Activated T-helper 9 cell treated with anti-CD3 and anti-CD28 coated beads, Interleukin-2, amount 50 U/mL, for 16 hours (primary cell): ENCODE measurements at places on chromosomes 6 and 20.

- no peak for DNase-seq
These were observed at the start of the genes DUSP15 and TTLL9 for GRCh38 chr20:31869942-31870725. TSS of gene DUSP15 (minus strand) at chr20:31870527. CDS start at chr20:31870337, 190 bp downstream. TSS of gene TTLL9 (plus strand) at chr20:31870634. CDS start at chr20:31871127, 493 bp downstream.

GRCh38 chr6:7725412-7725811, 487 bp upstream of the BMP6 start:
- no peak for DNase-seq

- no peak for DNase-seq
These were observed 155.1 kb downstream of the CDC5L start for GRCh38 chr6:44542401-44543116.

GRCh38 chr6:122789182-122790027, at the start of gene SMPDL3A:
TSS of gene SMPDL3A (plus strand) at chr6:122789258. CDS start at chr6:122789347, 89 bp downstream.
- DNase-seq, result no peak

GRCh38 chr20:23536328-23536974, 31.8 kb downstream of the CST9L start:
- DNase-seq, result no peak

- no peak for DNase-seq
These were observed 9.3 kb downstream of the SH3BGRL2 start for GRCh38 chr6:79640146-79641111.

DNA sequence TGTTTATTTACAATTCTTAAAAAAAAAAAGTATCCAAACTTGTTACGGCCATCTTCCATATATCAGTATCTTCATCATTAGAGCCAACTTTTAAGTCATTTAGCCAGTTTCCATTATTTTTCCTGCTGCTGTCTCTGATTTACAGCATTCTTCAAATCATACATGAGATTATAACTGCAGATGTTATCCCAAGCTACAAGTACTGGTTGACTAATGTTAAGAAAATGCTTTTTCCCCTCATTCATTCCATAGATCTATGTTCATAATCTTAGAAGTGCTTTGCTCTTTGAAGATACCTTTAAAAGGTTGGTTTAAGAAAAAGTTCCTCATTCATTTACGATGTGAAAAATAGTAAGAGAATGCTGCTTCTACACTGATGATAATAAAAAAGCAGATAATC, 158.7 kb downstream of the RNGTT start:
- no peak for DNase-seq

- DNase-seq, result no peak
These were observed 161.5 kb upstream of the MAN1A1 start for GRCh38 chr6:119511024-119511423.

DNA sequence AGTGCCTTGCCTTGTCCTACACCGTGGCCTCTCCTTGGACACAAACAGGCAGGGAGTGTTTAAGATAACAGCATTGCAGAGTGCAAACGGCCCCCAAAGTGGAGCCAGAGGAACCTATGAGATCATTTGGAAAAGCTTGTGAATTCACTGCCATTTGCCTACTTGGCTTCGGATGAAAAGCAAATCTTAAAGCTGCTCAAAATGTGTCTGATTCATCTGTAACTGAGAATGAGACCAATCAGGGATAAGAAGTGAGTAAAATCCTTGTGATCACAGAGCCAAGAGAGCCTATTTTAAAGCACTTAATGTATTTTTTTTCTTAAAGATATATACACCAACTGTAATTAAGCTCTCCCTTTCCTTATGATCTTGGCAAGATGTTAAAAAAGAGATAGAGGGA, 65.7 kb upstream of the BACH2 start:
- DNase-seq, result no peak

DNA sequence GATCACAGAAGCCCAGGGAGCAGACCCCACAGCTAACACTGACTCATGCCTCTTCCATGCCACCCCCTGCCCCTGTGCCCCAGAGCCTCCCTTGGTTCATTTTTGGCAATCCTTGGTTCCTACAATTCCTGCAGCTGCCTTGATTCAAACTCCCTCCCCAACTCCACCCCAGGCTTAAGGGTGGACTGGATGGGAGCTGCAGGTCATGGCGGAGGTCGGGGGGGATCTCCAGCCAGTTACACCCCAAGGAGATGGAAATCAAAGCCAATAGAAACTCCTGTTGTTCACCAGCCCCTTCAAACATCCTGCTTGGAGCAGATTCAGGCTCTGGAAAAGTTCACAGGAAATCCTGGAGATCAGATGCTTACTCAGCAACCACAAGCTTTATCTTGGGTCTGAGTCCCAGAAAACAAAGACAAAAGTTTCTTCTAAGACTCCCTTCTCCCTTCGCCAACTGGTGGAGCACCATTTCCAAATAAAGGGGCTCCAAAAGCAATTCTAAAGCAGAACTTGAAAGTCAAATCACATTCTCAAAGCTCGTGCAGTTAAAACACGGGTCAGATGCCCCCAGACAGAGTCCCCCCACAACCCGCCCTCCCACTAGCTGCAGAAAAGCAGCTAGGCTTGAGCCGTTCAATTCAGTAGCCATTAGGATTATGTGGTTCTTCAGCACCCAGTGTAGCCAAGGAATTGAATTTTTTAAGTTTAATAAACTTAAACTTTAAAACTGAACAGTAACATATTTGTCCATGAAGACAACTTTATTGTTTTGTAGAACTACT, 149.5 kb downstream of the ANKRD60 start:
- no peak for DNase-seq

DNA sequence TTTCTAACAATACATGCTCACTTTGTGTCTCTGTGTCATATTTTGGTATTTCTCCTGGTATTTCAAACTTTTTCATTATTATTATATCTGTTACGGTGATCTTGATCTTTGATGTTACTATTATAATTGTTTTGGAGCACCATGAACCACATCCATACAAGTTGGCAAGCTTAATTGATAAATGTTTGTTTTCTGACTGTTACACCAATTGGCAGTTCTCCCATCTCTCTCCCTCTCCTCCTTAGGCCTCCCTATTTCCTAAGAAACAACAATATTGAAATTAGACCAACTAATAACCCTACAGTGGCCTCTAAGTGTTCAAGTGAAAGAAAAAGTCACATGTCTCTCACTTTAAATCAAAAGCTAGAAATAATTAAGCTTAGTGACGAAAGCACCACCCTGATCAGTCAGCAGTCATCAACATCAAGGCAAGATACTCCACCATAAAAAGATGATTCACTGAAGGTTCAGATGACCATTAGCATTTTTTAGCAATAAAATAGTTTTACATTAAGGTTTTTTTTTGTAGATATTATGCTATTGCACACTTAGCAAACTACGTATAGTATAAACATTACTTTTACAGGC, 61.5 kb downstream of the IBTK start:
- no peak for DNase-seq

GRCh38 chr6:84766799-84767525, 2.6 kb upstream of the TBX18 start:
- no peak for DNase-seq

GRCh38 chr6:36607683-36608386, 13.7 kb downstream of the SRSF3 start:
- DNase-seq, result no peak

DNA sequence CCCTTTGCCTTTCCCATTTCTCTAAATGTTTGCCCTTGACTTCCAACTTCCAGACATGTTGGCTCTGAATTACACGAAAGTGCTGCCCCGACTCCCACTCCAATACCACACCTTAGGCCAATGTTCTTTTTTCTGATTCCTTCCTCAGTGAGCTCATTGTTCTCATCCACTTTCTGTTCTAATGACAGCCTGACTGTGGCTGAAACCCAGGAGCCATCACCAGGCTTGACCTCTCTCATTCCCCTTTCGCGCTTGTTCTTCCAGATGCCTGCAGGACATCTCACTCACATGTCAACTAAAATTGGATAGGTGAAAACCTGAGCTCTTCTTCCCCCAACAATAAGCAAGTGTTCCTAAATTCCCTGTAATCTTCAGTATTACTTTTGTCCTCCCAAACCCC, 40.4 kb downstream of the PTPRK start:
- no peak for DNase-seq
